ENCODE measurements at places on chromosomes 12 and 14.
A peak's percentile ranks its signal among the peaks of the same experiment; 100 is the strongest.

GRCh38 chr12:20549108-20549719, 145.9 kb upstream of the SLCO1C1 start:
- no peak for DNase-seq

- no peak for DNase-seq
Measured at GRCh38 chr12:99752740-99753139, 105.2 kb downstream of the GARIN6 start.

- no peak for DNase-seq
Measured at GRCh38 chr12:17369556-17369955, 720.4 kb downstream of the RERGL start.

DNA sequence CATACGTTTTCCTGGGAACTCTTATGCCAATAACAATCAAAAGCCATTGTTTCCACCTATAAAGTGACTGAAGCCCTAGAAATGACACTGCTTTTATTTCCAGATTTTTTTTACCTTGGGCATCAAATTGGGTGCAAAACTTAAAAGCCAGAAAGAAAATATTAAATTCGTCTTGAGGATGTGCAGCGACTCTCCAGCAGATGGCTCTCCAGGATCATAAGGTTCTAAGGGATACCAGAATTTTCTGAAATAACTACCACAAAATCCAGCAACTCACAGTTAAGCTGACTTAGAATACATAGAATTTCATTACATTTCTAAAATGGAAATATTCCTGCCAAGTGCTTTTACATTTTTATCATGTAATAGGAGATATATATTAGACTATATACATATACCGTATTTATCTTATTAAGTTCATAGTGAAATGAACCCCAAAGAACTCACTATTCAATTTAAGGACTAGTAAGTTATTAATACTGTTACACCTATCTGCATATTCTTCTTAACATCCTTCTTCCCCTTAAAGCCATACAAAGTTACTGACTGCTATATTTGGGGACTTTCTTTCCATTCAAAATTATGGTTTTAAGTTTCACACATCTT, 44.0 kb downstream of the ARMH4 start:
- peak; percentile 61 for DNase-seq

GRCh38 chr12:124191024-124191359, 103.9 kb upstream of the RFLNA start:
- no peak for DNase-seq

DNA sequence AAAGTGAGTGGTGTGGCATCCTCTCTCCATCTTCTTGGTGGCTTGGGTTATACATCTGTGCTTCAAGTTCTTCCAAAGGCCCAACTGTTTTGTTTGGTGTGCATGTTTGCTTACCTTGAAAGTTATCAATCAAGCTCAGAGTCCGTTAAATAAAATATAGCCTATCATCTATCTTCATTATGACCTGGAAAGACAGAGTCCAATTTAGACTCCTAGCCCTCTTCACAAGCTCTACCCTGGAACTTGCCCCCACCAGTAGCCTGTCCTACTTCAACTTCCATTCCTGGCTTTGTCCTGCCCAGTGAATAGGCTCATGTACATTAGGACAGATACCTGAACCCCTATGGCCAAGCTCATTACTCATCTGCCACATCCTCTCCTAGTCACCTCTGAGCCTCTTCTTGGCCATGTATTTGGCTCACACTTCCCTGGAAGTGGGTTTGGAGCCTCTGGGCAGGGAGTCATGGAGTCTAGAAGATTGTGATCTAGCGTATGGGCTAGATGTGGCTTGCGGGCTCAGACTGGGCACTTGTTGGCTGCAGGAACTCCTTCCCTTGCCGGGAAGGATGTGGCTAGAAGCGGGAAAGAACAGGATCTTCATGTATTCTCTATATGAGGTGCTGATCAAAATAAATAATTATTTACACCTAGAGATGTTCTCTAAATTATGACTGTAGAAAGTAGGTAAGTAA, 6.4 kb upstream of the SSTR1 start:
- DNase-seq: no peak

DNA sequence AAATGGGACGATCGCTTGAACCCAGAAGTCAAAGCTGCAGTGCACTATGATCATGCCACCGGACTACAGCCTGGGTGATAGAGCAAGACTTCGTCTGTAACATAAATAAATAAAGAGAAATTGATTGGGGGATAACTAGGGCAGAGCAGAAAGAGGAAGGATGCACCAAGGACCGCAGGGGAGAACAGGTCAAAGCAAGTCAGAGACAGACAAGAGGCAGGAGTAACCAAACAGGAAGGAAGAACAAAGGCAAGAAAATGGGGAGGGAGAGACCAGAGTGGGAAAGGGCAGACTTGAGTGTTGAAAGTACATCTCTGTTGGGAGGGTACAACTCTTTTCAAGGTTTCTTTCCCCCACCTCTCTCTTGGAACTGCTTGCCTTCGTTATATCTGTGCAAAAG, 50.8 kb upstream of the ELK3 start:
- no peak for DNase-seq

DNA sequence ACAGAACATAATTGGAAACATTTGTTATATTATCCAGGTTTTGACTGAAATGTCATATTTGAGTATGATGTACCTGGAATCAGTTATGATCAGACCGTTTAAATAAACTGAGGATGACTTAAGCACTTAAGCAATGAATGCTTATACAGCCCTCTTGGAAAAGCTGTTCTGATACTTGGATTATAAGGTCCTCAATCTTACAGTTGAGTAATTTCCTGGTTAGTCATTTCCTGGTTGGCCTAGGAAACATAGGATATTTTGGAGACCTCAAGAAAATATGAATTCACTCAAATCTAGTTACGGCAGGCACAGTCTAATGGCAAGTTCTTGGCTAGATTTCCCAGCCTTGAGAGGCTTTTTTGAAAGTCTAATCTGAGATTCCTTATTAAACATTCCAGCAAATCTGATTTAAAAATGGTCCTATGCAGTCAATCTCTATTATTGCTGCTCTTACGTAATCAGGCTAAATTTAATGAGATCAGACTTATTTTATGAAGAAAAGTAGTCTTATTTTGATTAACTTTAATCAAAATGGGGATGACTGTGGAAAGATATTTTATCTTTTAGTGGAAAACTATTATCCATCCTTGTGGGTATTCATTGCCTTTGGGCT, 447.2 kb downstream of the SNAPC1 start:
- no peak for DNase-seq

DNA sequence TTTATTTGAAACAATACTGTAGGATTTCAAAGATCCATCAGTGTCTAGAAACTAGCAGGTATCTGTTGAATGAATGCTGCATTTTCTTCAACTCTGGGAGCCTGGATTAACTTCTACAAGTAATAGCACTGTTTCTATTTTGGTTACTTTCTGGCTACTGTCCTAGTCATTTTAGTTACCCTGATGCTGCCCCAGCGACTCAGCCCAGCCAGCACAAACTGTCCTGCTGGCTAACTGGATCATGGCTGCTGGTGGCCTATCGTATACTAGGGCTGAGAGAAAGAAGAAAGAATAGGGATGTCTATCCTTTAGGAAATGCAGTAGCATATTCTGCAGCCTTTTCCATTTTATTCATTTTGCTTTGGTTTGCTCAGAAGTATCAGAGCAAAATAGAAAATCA, 53.9 kb downstream of the NTN4 start:
- no peak for DNase-seq

- no peak for DNase-seq
Measured at GRCh38 chr12:47054659-47055058, 24.8 kb upstream of the PCED1B start.

DNA sequence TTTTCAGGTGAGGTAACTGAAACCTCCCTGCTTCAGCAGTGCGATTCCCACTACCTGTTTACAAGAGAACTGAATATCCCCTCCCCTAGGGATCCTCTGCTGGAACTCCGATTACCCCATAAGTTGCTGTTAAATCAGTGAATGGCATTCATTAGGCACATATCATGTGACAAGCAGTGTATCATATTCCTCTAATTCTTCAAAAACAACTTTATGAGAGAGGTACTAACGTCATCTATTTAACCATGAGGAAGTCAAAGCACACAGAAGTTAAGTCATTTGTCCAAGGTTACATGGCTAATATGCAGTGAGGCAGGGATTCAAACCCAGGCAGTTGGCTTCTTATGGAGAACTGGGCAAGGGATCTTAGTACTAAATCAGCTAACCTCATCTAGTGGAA, 43.9 kb upstream of the PCED1B start:
- no peak for DNase-seq

GRCh38 chr12:50727466-50727865, 36.4 kb upstream of the ATF1 start:
- no peak for DNase-seq

GRCh38 chr12:50926415-50926814, 25.9 kb upstream of the HIGD1C start:
- no peak for DNase-seq

- no peak for DNase-seq
Measured at GRCh38 chr12:18090093-18090492, at the start of gene RERGL. RERGL (minus strand) TSS chr12:18090193; CDS start chr12:18090140, 53 bp downstream.

DNA sequence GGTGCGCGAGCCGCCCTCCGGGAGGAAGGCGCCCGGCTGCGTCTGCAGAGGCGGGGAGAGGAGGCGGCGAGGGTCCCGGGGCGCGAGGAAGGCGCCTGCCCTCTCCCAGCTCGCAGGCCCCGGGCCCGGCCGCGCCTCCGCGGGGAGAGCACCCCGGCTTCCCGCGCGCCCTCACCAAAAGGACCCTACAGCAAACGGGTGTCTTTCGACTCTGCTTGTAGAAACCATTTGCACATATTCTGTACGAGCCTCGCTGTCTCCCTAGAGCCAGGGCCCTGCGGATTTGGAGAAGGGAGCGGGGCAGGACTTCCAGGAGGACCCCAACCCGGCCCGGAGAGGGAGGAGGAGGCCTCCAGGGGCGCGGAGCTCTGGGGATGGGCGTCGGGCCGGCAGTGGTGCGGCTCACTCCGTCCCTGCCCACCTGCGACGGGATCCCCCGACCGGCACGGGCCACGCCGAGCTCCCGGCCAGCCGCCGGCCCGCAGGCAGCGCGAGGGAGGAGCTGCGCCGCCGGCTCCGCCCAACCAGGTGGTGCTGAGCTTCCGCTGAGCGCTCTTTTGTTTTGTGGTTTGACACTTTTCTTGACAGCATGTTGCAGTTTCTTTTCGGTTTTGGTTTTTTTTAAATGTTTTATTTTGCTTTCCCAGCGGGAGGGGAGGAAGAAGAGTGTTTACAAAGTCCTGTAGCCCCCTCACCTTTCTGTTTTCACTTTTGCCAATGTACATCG, 103.3 kb upstream of the FKBP4 start:
- DNase-seq: no peak

- no peak for DNase-seq
Measured at GRCh38 chr12:27478949-27479348, 32.4 kb downstream of the SMCO2 start.

DNA sequence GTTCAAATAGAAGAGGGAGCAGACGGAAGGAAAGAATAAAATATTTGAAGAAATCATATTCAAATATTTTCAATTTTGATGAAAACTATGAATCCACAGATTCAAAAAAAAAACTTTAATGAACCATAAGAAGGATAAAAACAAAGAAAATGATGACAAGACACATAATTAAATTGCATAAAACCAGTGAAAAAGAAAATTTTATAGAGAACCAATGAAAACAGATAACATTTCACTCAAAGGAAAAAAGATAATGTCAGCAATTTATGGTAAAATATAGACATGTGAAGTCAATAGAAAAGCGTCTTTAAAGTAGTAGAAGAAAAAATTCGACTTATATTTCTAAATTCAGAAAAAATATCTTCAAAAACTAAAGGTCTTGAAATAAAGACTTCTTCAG, 546.5 kb upstream of the ATXN7L3B start:
- DNase-seq: no peak

GRCh38 chr12:132450418-132451171, 39.4 kb upstream of the FBRSL1 start:
- no peak for DNase-seq

DNA sequence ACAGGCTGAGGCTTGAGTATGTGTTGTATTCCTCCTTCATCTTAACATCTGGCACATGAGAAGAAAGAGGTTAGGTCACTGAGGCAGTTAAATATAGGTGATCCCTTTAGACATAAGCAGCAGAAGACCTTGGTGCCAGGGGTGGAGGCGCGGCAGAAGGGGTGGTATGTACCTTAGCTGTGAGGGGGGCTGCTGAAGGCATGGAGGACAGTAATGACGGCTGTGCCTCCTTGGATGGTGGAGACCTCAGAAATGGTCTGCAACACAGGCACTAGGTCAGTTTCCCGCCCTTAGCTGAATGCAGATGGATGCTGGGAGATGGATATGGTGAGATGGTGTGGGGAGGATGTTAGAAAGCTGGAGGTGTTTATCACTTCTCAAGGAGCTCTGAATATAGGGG, 1.5 kb upstream of the PNMA1 start:
- no peak for DNase-seq

GRCh38 chr14:24100197-24100981, 6.3 kb downstream of the PCK2 start:
- DNase-seq: no peak

- DNase-seq: no peak
Measured at GRCh38 chr12:2877953-2878732, 1.1 kb downstream of the RHNO1 start.

GRCh38 chr12:106945261-106945851, 10.4 kb upstream of the TMEM263 start:
- no peak for DNase-seq

GRCh38 chr14:101137234-101137633, 233.7 kb upstream of the RTL1 start:
- no peak for DNase-seq

DNA sequence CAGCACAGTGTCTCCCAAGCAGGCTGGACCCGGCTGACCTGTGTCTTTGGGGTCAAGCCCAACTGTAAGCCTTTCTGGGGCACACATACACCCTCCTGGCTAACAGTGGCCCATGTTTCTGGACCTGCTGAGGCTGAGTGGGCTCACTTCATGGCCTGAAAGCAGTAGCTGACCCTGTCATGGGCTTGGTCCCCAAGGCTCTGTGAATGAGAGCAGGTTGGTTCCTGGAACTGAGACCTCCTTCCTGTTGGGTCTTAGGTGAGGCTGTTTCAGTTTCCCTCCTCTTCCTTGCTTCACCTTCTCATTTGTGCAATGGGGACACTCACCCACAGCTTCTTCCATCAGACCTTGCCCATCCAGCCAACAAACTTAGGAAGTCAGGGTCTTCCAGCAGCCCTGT, 744 bp upstream of the IL25 start:
- DNase-seq: no peak

DNA sequence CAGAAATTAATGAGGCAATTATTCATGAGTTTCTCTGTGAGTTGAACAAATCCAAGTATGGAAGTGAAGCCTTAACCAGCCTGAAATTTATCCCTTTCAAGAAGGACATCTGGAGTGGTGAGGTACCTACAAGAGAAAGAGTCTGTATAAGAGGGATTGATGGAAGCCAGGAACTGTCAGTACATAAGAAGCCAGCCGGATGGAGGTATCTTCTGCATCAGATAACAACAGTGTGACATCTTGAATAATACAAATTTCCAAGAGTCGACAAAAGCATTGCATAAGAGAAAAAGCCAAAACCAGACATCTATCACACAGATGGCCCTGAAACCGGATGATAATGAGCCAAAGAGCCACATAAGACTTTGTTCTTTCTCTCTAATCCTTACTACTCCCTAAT, 781.2 kb downstream of the FLRT2 start:
- no peak for DNase-seq

DNA sequence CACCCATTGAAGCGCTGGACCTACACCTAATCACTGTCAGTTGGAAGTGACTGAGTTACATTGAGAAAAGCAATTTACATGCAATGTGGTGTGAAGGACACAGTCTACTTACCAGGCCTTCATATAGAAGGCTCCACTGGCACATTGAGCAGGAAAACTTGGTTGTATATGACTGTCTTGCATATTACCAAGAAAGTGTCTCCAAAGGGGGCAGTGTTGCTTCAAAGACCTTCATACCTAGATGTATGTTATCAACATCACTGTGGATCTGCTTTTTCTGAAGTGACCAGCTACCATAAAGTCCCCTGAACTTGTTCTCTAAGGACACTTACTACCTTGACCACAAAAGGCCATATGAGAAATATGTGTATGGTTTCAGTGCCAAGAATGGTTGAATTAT, 64.1 kb downstream of the NELL2 start:
- DNase-seq: peak; percentile 5

Measured in SW 1271 (cell line).